ENCODE measurements at places on chromosomes 6 and 20.

- DNase-seq, result no peak
Measured at GRCh38 chr6:170516783-170517616, 36.1 kb downstream of the PSMB1 start.

DNA sequence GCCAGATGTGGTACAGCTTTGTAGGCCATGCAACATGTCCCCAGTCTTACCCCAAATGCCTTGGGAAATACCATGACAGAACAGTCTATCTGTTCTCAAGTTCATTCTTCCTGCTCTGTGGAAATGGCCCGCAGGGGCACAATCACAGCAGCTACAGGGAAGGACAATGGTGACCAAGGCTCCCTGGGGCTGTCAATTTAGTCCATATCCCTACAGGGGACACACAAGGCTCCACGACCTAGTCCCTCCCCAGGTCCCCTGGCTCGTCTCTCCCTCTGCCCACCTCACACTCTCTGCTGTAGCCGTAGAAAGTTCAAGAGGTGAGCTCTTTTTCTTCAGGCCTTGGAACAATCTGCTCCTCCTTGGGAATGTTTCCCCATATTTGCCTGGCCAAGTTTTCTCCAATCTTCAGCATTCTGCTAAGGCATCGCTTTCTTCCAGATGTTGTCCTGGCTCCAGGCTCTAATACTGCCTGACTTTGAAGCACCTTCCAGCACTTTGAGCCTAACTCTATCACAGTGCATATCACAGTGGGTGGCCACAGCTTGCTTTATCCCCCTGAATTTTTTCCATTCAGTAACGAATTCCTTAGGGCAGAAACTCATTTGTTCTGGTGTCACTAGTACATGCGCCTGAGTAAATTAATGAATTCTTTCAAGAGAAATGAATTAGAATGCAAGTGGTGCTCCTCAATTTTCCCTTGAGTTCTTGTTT lies 92.6 kb downstream of the MAP3K7 start:
- DNase-seq, result no peak

DNA sequence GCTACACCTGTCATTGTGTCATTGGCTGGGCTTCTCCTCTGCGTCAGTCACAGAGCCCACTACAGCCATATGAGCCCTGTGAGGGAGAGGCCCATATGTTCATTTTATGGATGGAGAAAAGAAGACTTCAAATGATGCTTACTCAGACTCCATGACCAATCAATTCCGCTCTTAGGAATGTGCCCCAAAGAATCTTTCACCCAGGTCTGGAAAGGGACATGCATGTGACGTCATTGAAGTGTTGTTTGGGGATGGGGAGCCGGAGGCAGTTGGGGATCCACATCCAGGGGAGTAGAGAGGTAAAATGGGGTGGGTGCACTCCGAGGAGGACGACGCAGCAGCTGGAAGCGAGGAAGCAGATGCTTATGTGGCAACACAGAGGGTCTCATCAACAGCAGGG lies 9.6 kb upstream of the C6orf132 start:
- DNase-seq, result no peak

DNA sequence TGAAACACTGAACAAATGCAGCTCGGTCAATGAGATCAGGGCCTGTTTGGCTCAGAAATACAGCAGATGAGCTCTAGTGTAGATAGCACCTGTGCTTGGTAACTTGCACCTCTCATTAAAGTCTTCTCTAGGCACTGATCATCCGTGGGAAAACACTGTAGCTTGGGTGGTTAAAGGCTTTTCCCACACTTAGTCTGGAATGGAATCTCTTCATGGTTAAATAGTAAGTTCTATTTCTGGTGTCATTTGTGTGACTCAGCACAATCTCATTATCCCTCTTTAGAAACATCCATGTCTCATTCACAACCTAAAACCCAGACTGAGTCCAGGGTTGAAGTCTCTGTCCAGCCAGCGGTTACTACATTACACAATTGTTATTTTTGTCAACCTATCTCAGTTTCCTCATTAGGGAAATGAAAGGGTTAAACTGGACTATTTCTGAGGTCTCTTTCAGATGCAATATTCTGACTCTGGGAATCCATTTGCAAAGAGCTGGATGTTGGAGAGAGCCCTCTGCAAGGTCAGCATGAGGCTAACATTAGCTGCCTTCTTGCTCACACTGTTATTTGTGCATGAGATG lies 125.0 kb downstream of the ZDHHC14 start:
- no peak for DNase-seq

DNA sequence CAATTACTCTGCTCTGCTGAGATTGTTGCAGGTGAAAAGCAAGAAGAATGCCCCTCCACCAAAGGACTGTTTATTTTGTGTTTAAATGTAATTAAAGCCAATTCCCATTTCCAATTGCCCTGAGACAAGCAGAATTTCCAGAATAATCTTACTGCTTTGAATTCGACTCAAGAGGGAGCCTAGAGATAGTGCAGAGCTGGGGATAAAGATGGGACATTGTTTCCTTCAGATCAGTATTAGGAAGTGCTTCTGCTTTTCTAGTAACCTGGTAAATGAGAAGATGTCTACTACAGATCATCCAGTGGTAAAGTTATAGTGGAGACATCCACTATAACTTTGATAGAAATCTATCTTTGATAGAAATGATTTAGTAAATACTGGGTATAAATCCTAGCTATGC lies 326.9 kb downstream of the UBE3D start:
- no peak for DNase-seq

DNA sequence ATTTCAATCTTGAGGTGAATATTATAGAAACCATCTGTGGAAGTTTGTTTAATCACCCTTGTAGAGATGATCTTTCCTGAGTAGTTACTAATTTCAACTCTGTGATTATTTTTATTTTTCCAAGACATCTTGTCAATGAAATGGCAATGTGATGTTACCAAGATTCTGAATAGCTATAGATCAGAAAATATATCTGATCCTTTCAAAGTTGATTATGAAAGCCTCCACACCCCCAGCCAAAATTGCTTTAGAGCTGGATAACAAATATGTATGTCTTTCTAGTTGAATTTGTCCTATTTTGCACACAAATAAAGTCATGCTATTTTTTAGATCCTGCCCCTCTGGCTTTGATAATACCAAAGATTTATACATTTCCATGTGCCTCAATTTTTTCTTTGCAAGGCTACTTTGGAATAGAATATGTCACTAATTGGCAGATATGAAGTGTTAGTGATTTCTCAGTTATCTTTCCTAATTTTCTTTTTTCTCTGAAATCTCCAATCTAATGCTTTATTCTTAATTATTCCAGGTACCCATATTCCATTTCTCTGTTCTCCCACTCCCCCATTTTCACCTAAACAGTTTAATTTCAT lies 5.0 kb downstream of the SIM1 start:
- DNase-seq, result no peak
